Activated CD8-positive, alpha-beta memory T cell treated with anti-CD3 and anti-CD28 coated beads, Interleukin-2, amount 10 ng/mL, durations not matched to agents 7 days and 5 days (primary cell): ENCODE measurements at places on chromosomes 2 and 18. TPM values are rescaled to one million over a fixed set of nuclear protein-coding genes. Genes with fewer than 3 reads are reported as not detected.

The ABCG8 gene
- not detected for total RNA-seq

GRCh38 chr2:217325816-217326215 lies 466.0 kb upstream of the TNP1 start:
- H3K27ac ChIP-seq: no peak overlapping the region
- DNase-seq: no peak
- H3K27me3 ChIP-seq: no peaks in the 10 kb centered on the region
- H3K36me3 ChIP-seq: no peaks in the 10 kb centered on the region

GRCh38 chr18:9379118-9379517 lies 44.5 kb downstream of the TWSG1 start:
- DNase-seq: no peak
- no peaks in the 10 kb centered on the region for H3K27me3 ChIP-seq
- H3K36me3 ChIP-seq: peaks cover 22% of the 10 kb centered on the region
- H3K4me3 ChIP-seq: no peak overlapping the region
- H3K4me1 ChIP-seq: peaks cover 2% of the 10 kb centered on the region

DNA sequence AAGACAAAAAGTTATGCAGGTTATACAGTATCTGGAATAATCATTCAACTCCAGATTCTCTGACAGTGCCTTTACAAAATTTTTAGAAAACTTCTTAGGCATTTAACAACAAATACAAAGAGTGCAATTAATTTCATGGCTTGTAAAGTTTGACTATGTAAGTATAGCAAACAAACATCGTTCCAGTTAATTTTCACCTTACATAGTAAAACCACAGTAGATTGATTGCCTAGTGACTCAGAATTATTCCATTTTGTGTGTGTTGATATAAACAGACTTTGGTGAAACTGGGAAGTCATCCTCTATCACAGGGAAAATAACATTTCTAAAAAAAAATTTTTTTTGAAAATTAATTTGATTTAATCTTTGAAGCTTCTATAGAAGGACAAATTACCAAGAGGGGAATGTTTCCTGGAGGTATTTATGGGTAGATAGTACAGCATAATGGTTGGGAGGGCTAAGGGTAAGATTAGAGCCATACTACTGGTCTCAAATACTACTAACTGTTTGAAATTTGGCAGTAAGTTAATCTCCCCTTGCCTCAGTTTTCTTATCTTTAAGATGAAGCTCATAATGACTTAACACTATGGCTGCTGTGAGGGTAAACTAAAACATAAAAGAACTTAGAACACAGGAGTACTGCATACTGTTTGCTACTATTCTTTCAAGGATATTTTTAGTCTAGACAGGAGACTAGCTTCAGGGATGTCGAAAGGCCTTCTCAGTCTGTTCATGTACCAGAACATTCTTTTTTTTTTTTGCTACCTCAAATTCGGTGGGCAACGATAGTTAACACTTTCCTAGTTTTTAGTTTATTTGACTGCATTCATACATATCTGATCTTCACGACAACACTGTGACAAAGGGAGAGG lies 19.6 kb downstream of the NDUFAF7 start:
- DNase-seq: no peak
- no peaks in the 10 kb centered on the region for H3K4me1 ChIP-seq
- H3K27me3 ChIP-seq: no peaks in the 10 kb centered on the region
